Stimulated activated CD4-positive, alpha-beta T cell treated with anti-CD3 and anti-CD28 coated beads, Interleukin-1b, Interleukin-23, amount 100 ng/mL, for 1 hour (primary cell): ENCODE measurements at places on chromosomes 4 and X.

- DNase-seq, result no peak
Measured at GRCh38 chr4:25654031-25654970, 1.4 kb upstream of the SLC34A2 start.

GRCh38 chr4:154720123-154720522 is 23.7 kb upstream of the LRAT start:
- DNase-seq, result no peak

GRCh38 chr4:73573794-73574528 is 46.3 kb downstream of the RASSF6 start:
- no peak for DNase-seq

DNA sequence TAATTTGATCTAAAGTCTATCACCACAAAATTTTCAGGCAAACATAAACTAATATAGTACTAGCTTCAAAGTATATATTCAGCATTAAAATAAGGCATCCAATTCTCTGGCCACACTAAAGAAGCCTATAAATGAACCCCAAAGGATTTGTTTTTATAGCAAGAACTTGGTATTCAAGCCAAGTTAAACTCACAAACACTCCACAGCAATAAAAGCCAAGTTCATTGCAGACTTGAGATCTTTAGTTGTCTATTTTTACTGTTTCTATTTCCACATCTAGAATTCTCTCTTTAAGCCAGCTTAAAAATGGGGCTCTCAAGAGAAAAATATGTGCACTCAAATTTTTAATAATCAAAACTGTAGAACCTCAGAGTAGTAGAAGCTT is 51.1 kb downstream of the WDFY3 start:
- no peak for DNase-seq

DNA sequence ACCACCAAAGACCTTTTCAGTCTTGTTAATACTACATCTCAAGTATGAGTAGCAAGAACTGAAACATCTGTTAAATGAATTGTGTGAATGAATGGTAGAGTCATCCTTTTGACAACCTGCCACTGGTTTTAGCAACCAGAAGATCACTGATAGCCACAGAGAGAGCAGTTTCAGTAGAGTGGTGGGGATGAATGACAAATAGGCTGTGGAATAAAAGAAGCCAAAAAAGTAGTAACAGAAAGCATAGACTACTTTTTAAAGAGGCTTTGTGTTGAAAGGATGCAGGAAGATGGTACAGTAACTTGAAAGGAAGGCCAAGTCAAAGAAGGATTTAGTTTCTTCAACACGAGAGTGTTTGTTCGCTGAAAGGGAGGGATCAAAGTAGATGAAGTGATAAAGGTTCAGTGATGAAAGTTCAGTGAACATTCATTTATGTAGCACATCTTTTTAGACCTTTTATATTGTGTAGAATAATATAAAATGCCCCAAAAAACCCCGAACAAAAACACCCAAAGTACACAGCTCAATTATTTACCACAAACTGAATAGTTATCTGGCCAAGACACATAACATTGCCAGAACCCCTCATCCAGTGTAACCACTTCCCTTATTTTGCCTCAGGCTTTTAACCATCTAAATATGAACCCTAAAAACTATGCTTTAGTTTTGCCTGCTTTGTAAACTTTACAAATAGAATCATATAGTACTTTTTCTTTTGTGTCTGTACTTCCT is 40.1 kb upstream of the EIF1AX start:
- DNase-seq, result no peak
